ENCODE measurements at places on chromosomes 2 and 18.

- no peak for DNase-seq
Observed at GRCh38 chr18:37302519-37302918, 263.1 kb downstream of the CELF4 start.

DNA sequence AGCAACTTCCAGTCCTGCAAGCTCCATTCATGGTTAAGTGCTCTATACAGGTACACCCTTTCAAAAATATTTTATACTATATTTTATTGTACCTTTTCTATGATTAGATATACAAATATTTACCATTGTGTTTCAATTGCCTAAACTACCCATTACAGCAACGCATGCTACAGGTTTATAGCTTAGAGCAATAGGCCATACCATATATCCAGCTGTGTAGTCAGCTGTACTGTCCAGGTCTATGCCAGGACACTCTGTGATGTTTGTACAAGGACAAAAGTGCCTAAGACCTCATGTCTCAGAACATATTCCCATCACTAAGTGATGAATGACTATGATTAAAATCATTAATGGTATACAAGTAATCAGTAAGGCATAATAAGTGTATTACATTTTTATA, 368.7 kb downstream of the CMPK2 start:
- no peak for DNase-seq

- DNase-seq = peak; percentile 67
Observed at GRCh38 chr2:109448946-109449788, 164.6 kb downstream of the SEPTIN10 start.

DNA sequence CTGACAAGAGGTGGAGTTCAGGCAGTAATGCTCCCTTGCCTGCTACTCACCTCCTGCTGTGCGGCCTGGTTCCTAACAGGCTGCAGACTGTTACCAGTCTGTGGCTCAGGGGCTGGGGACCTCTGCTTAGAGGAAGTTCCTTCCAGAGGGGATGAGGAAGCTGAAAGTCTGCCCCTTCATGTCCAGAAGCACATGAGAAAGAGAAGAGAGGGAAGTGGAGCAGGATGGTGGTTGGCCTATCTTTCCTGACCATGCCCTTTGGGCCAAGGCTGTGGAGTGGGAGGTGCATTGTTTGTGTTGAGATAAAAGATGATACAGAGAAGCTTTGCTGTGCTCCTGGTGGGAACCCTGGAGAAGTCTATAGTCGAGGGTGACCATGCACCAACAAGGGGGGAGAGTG, 112.5 kb downstream of the LPIN1 start:
- DNase-seq = no peak

DNA sequence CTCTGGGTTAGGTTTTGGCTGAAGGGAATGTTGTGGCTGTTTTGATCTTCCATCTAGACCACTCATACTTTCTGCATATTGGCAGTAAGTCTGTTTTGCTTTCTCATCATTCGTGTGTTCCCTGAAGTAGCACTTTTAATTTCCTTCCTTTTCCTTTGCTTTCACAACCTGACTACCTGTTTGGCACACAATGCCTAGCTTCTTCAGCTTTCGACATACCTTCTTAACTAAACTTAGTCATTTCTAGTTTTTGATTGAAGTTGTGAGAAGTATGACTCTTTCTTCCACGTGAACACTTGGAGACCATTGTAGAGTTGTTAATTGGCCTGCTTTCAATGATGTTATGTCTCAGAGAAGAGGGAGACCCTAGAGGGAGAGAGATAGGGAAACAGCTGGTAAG, 123.6 kb upstream of the EPB41L3 start:
- no peak for DNase-seq

GRCh38 chr18:33605250-33605649, 27.2 kb downstream of the ASXL3 start:
- no peak for DNase-seq

GRCh38 chr2:55519938-55520885, 694 bp downstream of the CFAP36 start:
- no peak for DNase-seq

DNA sequence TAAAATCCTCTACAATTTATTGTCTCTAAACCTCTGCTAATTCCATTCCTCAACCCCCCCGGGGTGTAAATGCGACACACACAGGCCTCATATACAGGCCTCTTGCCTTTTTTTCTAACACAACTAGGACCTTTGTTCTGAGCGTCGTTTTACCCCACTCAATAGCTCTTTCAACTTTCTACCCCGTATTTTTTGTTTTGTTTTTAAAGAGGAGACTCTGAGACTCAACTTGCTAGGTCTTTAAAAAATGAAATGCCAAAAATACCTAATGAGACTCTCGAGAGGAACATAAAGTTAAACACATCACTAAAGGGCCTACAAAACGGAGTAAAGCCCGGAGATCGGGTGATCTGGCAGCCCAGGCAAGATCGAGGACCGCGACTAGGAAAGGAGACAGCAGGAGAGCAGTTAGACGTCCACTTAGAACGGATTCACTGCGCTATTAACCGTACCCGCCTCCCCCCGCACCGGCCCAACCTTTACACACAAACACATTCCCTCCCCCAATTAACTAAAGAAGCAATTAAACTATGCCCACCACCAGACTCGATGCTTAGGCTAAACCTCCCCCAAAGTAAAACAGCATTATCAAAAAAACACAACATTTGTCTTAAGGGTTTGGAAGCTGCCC, 1.7 kb downstream of the TRIP12 start:
- DNase-seq = peak; percentile 25

GRCh38 chr18:78768656-78769501, 210.7 kb upstream of the SALL3 start:
- DNase-seq = no peak

GRCh38 chr2:143241403-143242088, 112.3 kb downstream of the ARHGAP15 start:
- no peak for DNase-seq

DNA sequence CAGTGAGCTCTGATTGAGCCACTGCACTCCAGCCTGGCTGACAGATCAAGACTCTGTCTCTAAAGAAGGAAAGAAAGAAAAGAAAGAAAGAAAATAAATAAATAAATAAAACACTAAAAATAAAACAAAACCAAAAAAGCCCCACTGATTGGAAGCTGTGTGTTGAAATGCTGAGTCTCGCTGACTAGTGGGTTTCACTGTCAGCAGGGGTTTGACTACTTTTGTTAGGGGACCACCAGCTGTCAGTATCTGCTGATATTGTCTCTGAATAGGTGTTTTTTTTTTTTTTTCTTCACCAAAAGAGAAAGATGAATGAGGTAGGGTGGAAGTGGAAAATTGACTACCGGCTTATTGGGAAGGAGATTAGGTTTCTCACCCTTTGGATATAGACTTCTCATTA, 12.8 kb upstream of the ACTR2 start:
- DNase-seq = no peak

- DNase-seq = no peak
Observed at GRCh38 chr2:96893289-96894150, 23.6 kb upstream of the SEMA4C start.

GRCh38 chr18:53567929-53568574, 656.4 kb downstream of the MBD2 start:
- no peak for DNase-seq

GRCh38 chr2:142870526-142870925, 6.9 kb upstream of the KYNU start:
- no peak for DNase-seq

DNA sequence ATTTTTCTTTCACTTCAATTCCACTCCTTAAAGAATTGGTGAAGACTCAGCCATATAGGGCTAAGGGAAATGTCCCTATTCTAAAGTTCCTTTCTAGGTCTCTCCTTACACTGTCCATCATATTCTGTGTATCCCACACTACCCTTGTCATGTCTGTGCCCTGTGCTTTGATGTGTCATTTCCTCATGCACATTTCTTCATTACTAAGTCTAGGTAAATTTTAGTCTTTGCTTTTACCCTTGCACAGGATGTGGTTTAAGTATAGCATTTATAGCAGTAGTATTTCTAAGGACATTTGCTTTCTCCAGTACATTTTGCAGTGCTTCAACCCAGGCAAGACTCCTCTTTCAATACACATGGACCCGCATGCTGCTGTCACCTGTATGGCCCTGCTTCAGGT, 221.5 kb upstream of the ACVR2A start:
- no peak for DNase-seq

DNA sequence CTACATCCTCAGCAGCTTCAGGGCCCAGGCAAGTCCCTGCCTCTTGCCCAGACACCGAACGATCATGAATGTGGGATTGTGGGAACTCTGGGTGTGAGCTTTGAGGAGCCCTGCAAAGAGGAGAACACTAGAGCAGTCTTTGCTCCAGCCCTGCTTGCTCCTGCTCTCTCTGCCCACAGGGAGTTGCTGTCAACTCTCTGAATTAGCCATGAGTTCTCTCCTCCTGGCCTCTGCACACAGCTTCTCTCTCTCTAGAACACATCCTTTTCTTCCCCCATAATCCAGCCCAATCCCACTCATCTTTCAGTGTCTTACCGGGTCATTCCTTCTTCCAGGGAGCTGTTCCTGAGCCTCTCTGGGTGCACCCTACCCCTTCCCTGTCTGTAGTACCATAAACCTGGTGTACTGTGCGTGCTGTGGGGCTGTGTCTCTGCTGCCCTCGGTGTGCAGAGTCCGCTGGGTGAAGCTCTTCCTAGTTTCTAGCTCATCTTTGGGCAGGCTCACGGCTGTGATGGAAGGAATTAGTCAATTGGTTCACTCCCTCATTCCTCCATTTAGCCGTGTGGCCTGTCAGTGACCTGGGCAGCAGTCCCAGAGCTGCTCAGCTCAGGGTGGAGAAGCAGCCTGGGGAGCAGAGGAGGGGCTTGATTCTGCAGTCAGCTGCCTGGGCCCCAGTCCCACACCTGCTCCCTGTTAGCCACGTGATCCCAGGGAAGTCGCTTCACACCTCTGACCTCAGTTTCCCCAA, 132.9 kb upstream of the HDAC4 start:
- DNase-seq = peak; percentile 76

DNA sequence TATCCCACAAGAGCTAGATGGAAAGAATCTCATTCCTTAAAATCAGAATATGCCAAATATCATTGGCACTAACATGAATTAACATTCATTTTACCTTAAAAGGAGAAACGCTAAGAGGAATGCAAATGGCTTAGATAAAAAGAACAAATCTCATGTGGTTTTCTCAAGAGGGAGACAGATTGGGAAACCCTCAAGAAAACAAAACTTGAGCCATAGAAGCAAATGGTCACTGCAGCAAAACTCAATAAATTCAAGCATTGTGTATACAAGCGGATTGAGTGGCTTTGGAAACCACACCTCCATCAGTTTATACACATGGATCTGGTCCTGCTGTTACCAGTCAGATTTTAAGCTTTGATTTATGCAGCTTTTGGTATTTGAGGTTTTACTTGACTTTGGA, 1331.8 kb upstream of the ZEB2 start:
- no peak for DNase-seq
